Forelimb muscle (tissue), 1 donor: ENCODE measurements at places on chromosomes 6 and 20. TPM values are rescaled to one million over a fixed set of nuclear protein-coding genes. Genes with fewer than 3 reads are reported as not detected.

GRCh38 chr6:31305703-31306219 is 33.9 kb upstream of the HLA-C start:
- DNase-seq, result no peak

- DNase-seq, result no peak
Measured at GRCh38 chr6:166275714-166276166, 32.5 kb downstream of the PRR18 start.

The IL17F gene
- polyA plus RNA-seq, result not detected

DNA sequence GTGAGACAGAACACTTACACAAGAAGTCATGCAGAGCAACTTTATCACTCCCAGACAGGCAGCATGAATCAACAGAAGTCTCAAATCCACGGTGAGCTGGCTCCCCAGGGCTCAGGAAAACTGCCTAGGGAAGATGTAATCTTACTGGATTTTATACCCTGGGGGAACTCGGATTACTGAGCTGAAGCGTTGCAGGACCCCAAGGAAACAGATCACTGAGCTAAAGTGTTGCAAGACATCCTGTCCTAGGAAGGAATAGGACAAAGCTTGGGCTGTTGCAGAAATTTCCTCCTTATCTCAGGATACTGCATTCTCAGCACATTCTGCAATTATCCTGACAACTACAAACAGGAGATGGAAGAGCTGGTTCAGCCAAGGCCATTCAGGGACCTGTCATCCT is 224.8 kb downstream of the TFAP2A start:
- DNase-seq, result no peak

The BMP7 gene
- 3.4 TPM for polyA plus RNA-seq

GRCh38 chr20:884983-885952 is 30.9 kb downstream of the ANGPT4 start:
- no peak for DNase-seq

DNA sequence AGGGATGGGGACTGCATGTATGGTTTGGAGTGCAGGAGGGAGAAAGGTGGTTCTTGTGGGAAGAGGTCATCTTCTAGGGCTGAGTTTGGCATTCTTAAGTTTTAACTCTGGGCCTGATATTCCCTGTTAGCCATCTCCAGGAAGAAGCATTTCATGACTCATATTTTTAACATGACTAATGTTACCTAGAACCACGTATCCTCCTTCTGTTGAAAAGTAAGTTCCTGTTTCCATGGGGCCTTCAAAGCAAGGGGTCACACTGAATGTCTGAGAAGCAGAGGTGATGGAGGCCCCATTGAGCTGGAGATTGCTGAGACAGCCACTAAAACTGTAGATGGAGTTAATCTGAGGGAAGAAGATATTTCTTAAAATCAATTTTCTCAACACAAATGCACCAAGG is 30.2 kb downstream of the FAM229B start:
- DNase-seq, result no peak

- DNase-seq, result no peak
Measured at GRCh38 chr20:16819483-16819882, 71.3 kb downstream of the OTOR start.

GRCh38 chr6:46281110-46281509 is 110.3 kb upstream of the ENPP5 start:
- no peak for DNase-seq

- no peak for DNase-seq
Measured at GRCh38 chr20:32535316-32535952, 49.7 kb downstream of the NOL4L start.

DNA sequence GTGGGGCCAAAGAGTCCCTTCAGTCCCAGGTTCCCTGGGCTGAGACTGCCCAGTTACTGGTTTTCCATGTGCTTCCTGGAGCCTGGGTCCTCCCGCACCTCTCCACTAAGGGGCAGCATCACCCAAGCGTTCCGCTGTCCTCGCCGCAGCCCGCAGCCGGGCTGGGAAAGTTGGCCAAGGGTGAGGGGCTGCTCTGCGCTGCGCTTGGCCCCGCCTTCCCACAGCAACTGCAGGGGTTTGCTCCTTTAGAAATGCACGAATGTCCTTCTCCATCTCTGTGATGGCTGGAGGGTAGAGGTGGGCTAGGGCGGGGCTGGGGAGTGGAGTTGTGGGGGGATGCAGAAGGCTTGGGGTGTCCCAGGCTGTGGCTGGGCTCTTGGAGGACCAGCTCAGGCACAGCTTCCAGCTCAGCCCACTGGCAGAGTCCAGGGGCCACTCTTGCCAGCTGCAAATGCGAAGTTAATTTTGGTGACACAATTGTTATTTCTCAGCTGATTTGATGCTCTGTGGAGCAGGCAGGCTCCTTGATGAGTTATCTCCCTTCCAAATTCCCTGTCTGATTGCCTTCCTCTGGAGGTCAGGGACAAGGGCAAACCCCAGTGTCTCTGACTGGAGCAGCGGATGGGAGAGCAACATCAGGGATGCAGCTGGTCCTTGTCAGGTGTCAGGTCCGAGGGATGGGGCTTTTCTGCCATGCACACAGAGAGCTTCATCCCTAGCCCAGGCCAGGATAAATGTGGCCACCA is 63.2 kb downstream of the NOL4L start:
- peak; percentile 39 for DNase-seq

GRCh38 chr6:40274058-40274457 is 313.1 kb downstream of the LRFN2 start:
- DNase-seq, result no peak

DNA sequence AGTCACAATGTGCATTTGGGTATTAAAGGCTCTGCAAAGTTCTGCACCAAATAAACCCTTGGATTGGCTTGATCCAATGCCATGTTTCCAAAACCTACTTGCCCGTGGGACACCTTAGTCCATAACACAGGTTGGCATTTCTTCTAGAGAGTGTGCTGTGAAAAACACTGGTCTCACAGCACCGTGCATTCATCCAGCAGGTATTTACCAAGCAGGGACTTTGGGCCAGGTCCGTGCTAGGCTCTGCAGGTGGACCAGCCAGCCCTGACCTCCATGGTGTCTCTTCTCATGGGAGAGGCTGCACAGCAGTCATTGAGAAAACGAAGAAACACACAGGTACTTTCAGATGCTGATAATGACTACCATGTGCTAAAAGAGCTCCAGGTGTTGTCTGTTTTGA is 112.6 kb downstream of the CDH26 start:
- DNase-seq, result no peak

- DNase-seq, result no peak
Measured at GRCh38 chr6:24655215-24655614, 9.2 kb upstream of the KIAA0319 start.

- no peak for DNase-seq
Measured at GRCh38 chr6:117448732-117449485, 23.2 kb upstream of the ROS1 start.

The FABP7 gene
- polyA plus RNA-seq, result 0.44 TPM

- DNase-seq, result no peak
Measured at GRCh38 chr6:137715589-137716045, 151.4 kb upstream of the TNFAIP3 start.

GRCh38 chr6:30149234-30149633 is 11.8 kb downstream of the TRIM10 start:
- no peak for DNase-seq
